Cardiac muscle cell (in vitro differentiated cells and primary cell): ENCODE measurements at places on chromosomes 1 and 21. TPM values are rescaled to one million over a fixed set of nuclear protein-coding genes. Genes with fewer than 3 reads are reported as not detected.

- no peaks in the 10 kb centered on the region for H3K4me1 ChIP-seq
- no peaks in the 10 kb centered on the region for H3K36me3 ChIP-seq
- H3K4me3 ChIP-seq: no peak overlapping the region
- H3K27ac ChIP-seq: no peak overlapping the region
- DNase-seq: no peak
Measured at GRCh38 chr1:172903581-172904220, 147.0 kb downstream of the TNFSF18 start.

DNA sequence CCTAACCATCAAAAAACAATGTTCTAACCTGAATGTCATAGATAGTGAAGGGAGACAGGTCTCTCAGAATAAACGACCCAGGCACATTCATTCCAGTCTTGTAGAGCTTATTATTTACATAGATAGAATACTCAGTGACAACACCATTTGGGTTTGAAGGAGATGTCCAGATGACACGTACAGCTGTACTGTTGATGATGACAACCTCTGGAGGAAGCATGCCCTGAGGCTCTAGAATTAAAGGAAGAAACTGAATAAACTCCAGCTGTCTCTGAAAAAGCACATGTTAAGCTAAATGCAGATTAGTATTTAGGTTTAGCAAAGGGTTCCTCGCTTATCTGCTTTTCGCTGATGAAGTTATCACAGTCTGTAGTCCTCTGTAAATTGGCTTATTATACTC lies 277.2 kb downstream of the KCTD3 start:
- H3K27ac ChIP-seq: no peak overlapping the region
- no peaks in the 10 kb centered on the region for H3K36me3 ChIP-seq

- no peak overlapping the region for H3K27ac ChIP-seq
- H3K4me1 ChIP-seq: peaks cover 4% of the 10 kb centered on the region
- H3K36me3 ChIP-seq: no peaks in the 10 kb centered on the region
- no peak overlapping the region for H3K4me3 ChIP-seq
Measured at GRCh38 chr1:178142806-178143205, 48.9 kb downstream of the RASAL2 start.

ADPRS gene
- 59.7 and 60.4 TPM in 2 replicates for polyA plus RNA-seq

CA14 gene
- polyA plus RNA-seq: 68.2 and 133 TPM in 2 replicates

LCE1C gene
- not detected in 2 replicates for polyA plus RNA-seq

DNA sequence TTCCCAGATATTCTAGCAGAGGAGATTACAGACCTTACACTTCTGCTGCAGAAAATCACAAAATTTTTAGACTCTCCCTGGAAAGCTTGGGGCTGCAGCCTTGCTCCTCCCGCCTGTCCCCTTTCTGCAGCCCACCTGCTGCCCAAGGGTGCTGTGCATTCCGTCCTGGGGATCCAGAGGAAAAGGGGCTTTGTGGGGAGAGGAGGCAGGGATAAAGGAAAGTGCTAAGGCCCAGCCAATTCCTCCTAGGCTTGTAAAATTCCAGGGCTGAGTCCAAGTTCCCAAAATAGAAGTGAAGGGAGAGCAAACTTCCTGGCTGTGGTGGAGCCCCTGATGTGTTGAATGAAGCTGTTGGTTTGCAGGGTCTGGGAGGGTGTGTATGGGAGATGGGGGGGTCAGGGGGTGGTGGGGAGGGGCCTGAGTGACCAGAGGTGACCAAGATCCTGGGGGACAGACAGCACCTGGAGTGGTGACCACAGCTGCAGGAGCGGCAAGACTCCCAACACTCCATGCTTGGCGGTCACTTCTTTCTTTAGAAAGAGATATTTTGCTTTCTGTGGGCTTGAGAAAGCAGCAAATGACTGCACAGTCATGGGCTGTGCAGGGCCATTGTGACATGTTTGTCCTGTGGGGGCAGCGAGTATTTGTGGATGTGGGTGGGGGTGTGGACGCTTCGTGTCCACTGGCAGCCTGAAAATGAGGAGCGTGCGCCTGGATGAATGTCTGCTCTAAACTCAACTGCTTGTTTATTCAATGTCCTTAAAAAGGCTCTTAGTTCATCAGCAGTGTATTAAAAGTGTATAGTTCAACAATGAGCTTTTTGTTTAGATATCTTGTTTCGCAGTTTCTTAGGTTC lies 68.4 kb downstream of the TLR5 start:
- no peaks in the 10 kb centered on the region for H3K36me3 ChIP-seq
- no peaks in the 10 kb centered on the region for H3K27me3 ChIP-seq
- no peak for DNase-seq
- peak overlapping the region; percentile 90 for H3K27ac ChIP-seq
- peaks cover 18% of the 10 kb centered on the region for H3K4me1 ChIP-seq

S100A5 gene
- 0.31 and 0.52 TPM in 2 replicates for polyA plus RNA-seq

ITLN1 gene
- polyA plus RNA-seq: 0.34 TPM in 1 of 2 replicates, not detected in the other

DNA sequence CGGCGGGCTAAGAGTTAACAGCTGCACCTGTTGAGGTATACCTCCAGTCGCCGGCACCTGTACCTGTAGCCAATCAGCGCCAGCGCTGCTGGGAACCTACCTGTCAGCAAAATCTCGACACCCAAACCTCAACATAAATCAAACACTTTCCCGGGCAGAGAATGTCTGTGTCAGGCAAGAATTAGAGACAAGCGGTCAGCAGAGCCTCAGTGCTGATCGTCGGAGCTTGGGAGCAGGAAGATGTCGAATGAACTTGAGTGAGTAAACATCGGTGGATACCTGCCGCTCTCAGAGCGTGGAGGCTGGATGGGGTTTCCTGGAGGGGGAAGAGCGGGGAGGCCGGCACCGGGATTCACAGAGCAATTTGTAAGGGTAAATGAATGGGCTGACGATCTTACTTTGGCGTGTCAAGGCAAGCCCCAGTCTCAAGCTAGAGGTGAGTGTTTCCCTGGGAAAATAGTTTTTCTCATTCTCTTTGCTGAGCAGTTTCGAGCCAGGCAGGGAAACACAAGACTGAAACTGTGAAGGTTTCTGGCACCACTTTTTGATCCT lies at the start of gene GRHL3:
Gene GRHL3, plus strand, starts transcription at position 46 of the 552 bp plus-strand sequence. Its CDS starts 195 bp downstream, at position 241.
- peaks cover 26% of the 10 kb centered on the region for H3K27me3 ChIP-seq
- no peak within 1 kb of the TSS for H3K27ac ChIP-seq
- no peaks in the 10 kb centered on the region for H3K36me3 ChIP-seq
- no peak for DNase-seq
- no peak within 1 kb of the TSS for H3K4me3 ChIP-seq

DNA sequence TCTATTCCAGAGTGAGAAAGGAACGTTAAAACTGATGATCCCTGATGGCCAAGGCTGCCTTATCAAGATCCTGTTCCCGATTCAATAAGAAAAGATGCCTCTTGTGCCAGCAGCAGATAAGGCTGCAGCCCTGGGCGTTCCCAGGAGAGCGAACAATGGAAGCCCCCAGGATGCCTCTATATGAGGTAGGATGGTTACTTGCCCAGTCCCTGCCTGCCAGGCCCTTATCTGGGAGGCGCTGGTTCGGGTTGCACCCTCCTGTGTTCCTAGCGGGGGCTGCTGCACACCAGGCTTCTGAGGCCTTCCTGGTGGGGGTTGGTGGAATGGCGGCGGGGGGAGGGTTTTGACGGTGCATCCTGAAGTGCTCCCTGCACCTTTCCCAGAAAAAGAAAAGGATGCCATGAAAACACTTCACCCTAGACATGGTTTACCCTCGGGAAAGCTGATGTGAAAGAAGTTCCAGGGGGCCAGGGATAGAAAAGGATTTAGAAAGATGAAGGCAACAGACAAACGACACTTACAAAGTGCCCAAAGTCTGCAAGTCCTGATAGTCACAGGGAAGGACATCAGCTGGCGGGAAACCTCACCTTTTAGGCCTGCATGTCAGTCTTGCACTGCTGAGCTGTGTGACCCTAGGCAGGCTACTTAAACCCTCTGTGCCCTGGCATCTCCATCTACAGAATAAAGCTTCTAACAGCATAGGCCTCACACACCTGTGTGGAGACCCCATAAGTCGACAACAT lies 100.3 kb downstream of the KCNJ15 start:
- DNase-seq: no peak
- no peak overlapping the region for H3K4me3 ChIP-seq
- H3K36me3 ChIP-seq: no peaks in the 10 kb centered on the region
- H3K4me1 ChIP-seq: no peaks in the 10 kb centered on the region

COL6A2 gene
- polyA plus RNA-seq: 153 and 216 TPM in 2 replicates

DNA sequence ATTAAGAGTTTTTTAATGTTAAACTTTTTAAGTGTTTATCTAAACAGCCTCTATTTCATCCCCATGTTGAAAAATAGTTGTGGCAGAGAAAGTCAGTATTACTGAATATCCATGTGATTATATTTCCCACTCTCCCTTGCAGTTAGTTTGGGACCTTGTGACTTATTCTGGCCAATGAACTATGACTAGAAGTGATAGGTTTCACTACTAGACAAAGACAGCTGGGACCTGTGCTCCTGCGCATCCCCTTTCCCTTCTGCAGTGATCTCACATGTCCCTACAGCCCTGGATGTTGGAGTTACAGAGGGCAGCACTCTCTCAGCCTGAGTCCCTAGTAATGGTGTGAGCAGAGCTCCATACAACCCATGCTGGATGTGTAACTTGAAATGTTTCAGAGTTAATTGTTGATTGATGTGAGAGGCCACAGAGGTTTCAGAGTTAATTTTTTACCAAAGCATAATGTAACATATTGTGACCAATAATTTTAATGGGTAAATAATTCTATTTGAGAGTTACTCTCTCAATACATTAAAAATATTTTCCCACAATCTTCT lies 18.7 kb upstream of the SAMD13 start:
- no peak for DNase-seq
- no peak overlapping the region for H3K27ac ChIP-seq
- no peaks in the 10 kb centered on the region for H3K4me1 ChIP-seq
- no peaks in the 10 kb centered on the region for H3K36me3 ChIP-seq

MYBPH gene
- 0.86 and 2.1 TPM in 2 replicates for polyA plus RNA-seq

DNA sequence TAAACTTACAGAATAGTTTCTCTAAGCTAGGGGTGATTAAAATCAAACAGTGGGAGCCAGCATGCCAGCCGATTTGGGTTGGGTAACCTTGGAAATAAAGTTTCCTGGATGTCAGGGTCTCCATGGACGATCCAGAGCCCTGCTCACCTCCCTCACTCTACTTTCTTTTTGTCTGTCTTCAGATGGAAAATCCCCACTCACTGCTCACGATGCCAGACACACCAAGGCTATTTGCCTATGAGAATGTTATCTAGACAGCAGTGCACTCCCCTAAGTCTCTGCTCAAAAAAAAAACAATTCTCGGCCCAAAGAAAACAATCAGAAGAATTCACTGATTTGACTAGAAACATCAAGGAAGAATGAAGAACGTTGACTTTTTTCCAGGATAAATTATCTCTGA lies 13.9 kb downstream of the SLAMF7 start:
- no peak overlapping the region for H3K4me3 ChIP-seq
- no peaks in the 10 kb centered on the region for H3K4me1 ChIP-seq
- peaks cover 5% of the 10 kb centered on the region for H3K27me3 ChIP-seq
- DNase-seq: peak; percentile 14
- no peaks in the 10 kb centered on the region for H3K36me3 ChIP-seq

DNA sequence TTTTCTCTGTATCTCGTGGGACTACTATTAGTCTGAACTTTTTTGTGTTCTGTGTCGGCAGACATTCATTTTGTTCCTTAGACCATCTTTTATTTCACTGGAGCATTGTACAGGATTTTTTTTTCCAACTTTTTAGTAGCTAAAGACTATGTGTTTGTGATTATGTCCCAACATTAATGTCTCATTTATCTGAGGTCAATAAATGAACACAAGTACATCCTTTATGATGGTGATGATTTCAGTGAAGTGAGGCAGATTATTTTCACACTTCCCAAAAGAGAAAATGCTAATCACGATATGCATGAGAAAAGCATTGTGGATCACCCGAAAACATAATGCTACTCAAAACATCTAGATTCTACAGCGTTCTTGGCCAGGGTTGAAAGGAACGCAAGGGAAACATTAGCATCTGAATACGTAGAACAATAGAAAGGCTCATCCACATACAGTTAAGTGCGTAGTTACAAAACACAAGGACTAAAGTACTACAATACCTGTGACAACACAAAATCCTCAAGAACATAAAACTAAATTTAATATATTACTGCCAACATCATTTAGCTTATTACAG lies 981.7 kb upstream of the NCAM2 start:
- no peaks in the 10 kb centered on the region for H3K27me3 ChIP-seq
- no peak for DNase-seq
- no peak overlapping the region for H3K4me3 ChIP-seq
- H3K4me1 ChIP-seq: no peaks in the 10 kb centered on the region
- no peaks in the 10 kb centered on the region for H3K36me3 ChIP-seq

DNA sequence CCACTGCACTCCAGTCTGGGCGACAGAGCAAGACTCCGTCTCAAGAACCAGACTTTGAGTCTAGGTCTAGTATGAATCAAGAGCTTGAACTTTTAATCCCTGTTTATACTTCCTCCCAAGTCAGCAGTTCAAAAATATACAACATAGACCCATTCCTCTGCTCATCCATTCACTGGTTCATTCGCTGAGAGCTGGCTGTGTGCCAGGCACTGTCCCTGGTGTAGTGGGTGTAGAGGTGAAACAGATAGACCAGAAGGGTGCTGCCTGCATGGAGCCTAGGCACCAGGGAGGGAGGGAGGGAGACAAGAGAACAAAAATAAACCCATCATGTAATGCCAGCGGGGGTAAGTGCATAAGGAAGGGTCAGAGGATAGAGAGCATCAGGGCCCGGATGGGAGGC lies 25.5 kb upstream of the SEC16B start:
- H3K27ac ChIP-seq: no peak overlapping the region
- no peaks in the 10 kb centered on the region for H3K36me3 ChIP-seq
- H3K4me3 ChIP-seq: no peak overlapping the region
- no peaks in the 10 kb centered on the region for H3K27me3 ChIP-seq
- H3K4me1 ChIP-seq: peaks cover 9% of the 10 kb centered on the region

- no peak overlapping the region for H3K27ac ChIP-seq
- H3K4me1 ChIP-seq: no peaks in the 10 kb centered on the region
- no peaks in the 10 kb centered on the region for H3K36me3 ChIP-seq
Measured at GRCh38 chr1:67838180-67838910, 5.1 kb upstream of the GNG12 start.

- peaks cover 52% of the 10 kb centered on the region for H3K36me3 ChIP-seq
- peaks cover 16% of the 10 kb centered on the region for H3K4me1 ChIP-seq
- no peak overlapping the region for H3K4me3 ChIP-seq
- no peak overlapping the region for H3K27ac ChIP-seq
Measured at GRCh38 chr1:228272331-228272791, 64.5 kb downstream of the OBSCN start.

BNIPL gene
- polyA plus RNA-seq: 0.65 and 1.3 TPM in 2 replicates

- peak; percentile 19 for DNase-seq
- peak overlapping the region; percentile 75 for H3K27ac ChIP-seq
- no peaks in the 10 kb centered on the region for H3K27me3 ChIP-seq
- H3K4me1 ChIP-seq: peaks cover 15% of the 10 kb centered on the region
- no peak overlapping the region for H3K4me3 ChIP-seq
Measured at GRCh38 chr21:37710546-37711285, 205.5 kb downstream of the KCNJ6 start.

- no peaks in the 10 kb centered on the region for H3K36me3 ChIP-seq
- DNase-seq: peak; percentile 51
Measured at GRCh38 chr1:172325531-172325930, 95.0 kb upstream of the C1orf105 start.

GRCh38 chr1:222081859-222082258 lies 340.0 kb upstream of the DUSP10 start:
- no peak overlapping the region for H3K27ac ChIP-seq
- H3K36me3 ChIP-seq: no peaks in the 10 kb centered on the region
- no peak for DNase-seq
- H3K27me3 ChIP-seq: no peaks in the 10 kb centered on the region
- H3K4me3 ChIP-seq: no peak overlapping the region
- no peaks in the 10 kb centered on the region for H3K4me1 ChIP-seq
